Activated T-helper 2 cell treated with anti-CD3 and anti-CD28 coated beads, Interferon-gamma antibody, Interleukin-2, Interleukin-4, amounts not matched to agents 10 μg/mL and 5 μg/mL and 100 μg/mL, durations not matched to agents 14 hours and 24 hours and 36 hours (primary cell): ENCODE measurements at places on chromosomes 13 and 19. TPM values are rescaled to one million over a fixed set of nuclear protein-coding genes. Genes with fewer than 3 reads are reported as not detected.

DNA sequence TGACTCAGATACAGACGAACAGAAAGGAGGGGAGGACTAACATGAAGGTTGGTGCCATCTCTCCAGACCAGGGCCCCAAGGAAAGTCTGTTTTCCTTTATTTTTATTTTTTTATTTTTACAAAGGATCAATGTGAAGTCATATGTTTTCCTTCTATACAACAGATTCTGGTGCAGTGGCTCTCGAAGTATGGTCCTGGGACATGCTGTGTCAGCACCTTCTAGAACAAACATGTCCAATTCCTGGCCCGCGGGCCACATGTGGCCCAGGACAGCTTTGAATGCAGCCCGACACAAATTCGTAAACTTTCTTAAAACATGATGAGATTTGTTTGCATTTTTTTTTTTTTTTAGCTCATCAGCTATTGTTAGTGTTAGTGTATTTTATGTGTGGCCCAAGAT lies 174.7 kb downstream of the FLT1 start:
- DNase-seq: no peak

DNA sequence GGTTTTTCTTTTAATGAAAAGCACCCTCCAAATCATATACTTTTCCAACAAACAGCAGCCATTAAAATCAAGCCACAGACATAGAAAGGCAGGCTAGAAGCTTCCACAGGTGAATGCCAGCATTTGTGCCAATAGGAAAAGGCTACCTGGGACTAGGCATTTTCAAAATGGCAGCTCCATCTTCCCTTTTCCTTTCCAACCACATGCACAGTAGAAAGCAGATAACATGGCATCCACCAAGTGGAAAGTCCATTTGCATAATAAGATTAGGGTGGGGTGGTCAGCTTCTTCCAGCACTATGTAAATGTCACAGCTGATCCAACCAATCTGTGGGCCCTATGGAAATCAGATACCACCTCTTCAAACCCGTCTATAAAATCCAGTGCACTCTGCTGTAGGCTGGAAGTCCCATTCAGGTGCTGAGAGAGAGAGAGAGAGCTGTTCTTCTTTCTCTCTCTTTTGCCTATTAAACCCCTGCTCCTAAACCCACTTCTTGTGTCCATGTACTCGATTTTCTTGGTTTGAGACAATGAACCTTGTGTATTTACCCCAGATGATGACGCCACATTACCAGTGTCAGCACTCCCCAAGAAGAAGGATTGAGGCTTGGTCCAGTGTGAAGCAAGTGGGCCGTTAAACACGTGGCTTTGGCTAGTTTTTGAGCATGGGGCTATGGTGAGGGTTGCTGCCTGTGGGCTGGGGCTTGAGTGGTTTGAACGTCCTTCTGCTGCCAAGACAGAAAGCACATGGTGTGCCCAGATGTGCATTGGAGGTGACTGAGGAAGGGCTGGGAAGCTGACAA lies 24.2 kb upstream of the IGFL1 start:
- no peak for DNase-seq

GRCh38 chr13:23202383-23202782 lies 21.6 kb downstream of the SGCG start:
- no peak for DNase-seq

- no peak for DNase-seq
Measured at GRCh38 chr19:56612737-56613136, 17.6 kb downstream of the ZNF71 start.

DNA sequence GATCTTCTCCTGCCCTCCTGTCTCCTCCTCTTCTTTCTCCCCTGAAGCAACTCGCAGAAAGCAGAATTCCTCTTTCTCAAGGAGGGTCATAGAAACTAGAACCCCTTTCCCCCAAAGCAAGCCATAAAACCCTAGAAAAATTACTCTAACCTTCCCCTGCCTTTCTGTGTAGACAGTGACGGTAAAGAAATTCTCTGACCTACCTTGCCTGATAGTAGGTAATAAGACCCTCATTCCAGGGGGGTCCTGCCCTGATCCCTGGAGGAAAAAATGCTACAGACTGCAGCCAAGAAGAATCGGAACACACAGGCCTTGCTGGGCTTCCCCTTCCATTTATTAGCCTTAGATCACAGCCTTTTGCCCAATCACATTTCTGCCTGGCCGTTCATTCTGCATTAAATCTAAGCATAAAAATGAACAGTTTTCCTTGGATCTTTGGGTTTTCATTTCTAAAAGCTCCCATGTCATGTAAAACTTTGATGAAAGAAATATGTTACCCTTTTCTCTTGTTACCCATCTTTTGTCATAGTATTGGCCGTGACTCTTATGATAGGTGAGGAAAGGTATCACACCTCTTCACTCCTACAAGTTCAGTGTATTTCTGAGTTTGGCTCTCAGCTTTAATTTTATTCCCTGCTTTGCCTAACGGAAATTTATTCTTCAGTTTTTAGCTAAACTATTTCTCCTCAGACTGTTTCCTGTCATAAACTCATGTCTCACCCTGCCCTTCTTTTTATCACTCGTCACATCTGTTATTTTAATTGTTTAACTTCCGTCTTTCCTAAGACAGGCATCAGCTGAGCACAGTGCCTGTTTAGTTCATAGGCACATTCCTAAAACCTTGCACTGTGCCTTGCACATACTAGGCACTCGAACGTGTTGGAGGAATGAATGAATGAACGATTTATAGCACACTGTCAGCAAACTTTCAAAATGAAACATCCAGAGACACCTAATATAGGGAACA lies 20.4 kb upstream of the CPB2 start:
- no peak for DNase-seq

The ZNF738 gene
- total RNA-seq: 12.5 and 13.7 TPM in 2 replicates

The DIS3 gene
- total RNA-seq: 45.0 and 48.6 TPM in 2 replicates

GRCh38 chr13:113609616-113610015 lies 25.1 kb downstream of the TFDP1 start:
- DNase-seq: no peak

The KLK11 gene
- not detected in 2 replicates for total RNA-seq

DNA sequence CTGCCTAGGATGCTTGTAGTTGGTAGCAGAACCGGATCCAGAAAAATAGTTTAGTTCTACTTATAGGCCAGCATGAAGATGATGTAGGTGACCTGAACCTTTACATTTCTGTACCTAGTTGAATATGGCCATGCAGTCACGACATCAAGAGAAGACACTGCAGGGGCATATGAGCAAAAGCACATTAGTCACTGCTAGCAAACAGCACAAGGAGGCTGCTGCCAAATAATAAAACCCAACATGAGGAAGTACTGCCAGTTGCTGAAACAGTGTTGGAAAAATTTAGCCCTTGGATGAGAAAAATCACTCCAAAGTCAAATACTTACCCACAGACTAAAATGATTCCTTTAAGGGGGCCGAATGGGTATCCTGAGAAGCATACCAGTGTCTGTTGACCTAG lies 20.8 kb downstream of the ERICH6B start:
- no peak for DNase-seq

DNA sequence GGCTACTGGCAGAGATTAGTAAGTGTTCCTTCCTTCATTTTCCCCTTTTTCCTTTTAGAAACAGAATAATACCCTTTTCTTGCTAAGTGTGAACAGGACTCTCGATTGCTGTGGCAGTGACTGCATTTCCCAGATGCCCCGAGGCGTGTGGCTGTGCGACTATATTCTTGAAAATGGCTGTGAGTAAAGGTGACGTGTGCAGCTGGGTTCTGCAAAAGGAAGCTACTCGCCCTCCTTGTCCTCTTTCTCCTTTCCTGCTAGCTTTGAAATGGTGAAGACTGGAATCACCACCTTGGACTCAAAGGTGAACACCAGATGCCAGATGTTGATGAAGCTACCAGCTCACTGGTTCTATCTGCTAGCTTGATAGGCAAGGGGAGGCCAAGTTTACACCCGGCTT lies 121.4 kb downstream of the MIPEP start:
- DNase-seq: no peak

DNA sequence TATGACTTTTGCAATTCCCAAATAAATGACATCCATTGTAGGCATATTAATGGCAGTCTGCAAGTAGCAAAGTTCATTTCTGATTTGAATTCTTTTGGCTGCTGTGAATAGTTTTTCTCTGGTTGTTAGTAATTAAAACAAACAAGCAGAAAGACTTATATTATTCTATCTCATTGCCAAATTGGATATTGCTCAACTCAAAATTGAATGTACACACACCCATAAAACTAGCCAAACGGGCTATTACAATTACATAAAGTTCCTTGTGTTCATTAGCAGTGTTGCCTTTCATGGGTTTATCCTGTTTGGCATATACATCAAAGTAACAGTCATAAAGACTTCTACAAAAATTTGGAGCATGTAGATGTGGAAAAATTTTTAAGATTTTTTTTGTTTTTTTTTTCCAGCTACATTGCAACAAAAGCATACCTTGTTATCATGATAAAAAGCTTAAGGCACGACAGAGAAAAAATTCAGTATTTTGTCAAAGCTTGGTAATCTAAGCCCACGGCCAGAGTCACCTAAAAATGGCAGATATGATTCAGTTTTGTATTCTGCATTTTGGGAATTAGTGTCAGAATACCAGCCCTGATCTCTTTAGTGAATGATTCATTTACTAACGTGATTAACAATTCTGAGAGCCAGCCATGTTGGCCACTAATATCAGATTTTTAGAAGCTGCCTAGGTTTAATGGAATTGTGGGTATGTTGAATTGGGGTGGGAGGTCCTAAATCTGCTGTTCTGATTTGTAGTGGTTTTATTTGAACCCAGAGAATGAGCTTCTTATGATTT lies 108.4 kb downstream of the KLF5 start:
- no peak for DNase-seq

GRCh38 chr13:49627831-49628652 lies at the start of gene ARL11:
ARL11 (plus strand) TSS chr13:49628507; CDS start chr13:49630448, 1,941 bp downstream.
- peak; percentile 54 for DNase-seq

The C19orf18 gene
- total RNA-seq: 0.21 TPM in 1 of 2 replicates, not detected in the other

- no peak for DNase-seq
Measured at GRCh38 chr13:99935772-99936171, 35.8 kb downstream of the ZIC5 start.

The XRCC1 gene
- 27.3 and 27.5 TPM in 2 replicates for total RNA-seq

DNA sequence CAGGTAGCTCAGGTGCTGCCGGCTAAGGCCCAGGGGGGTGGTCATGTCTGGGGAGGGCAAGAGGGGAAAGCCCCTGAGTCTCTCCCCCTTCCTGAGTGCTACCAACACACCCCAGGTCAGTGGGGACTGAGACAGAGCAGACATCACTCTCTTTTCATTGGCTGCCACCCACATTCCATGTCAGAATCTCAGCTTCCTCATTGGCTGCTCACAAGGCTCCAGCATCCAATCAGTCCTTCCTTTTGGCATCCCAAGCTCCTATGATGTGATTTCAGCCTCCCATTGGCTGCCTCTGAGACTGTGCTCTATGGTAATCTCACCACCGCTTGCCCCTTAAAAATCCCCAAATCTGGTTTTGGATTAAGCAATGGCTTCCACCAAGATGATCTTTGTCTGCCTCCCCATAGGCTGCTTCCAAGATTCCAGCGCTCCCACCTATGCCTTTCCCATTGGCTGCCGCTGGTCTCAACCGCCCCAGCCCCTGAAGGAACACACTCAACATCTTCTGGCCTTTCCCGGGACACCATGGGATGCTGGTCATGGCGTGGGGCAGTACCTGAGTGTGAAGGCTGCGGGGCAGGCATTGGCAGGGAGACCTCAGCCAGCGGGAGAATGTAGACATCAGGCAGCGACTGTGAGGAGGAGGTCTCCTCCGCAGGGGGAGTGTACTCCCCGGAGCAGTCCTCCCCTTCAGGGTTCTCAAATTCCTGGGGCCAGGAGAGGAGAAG lies 2.0 kb downstream of the LMTK3 start:
- no peak for DNase-seq

GRCh38 chr13:38624822-38625221 lies 62.1 kb upstream of the FREM2 start:
- DNase-seq: no peak

The LSR gene
- total RNA-seq: 0.30 and 1.0 TPM in 2 replicates

The PSG5 gene
- total RNA-seq: not detected in 2 replicates

The DIRAS1 gene
- total RNA-seq: 0.28 and 0.39 TPM in 2 replicates

DNA sequence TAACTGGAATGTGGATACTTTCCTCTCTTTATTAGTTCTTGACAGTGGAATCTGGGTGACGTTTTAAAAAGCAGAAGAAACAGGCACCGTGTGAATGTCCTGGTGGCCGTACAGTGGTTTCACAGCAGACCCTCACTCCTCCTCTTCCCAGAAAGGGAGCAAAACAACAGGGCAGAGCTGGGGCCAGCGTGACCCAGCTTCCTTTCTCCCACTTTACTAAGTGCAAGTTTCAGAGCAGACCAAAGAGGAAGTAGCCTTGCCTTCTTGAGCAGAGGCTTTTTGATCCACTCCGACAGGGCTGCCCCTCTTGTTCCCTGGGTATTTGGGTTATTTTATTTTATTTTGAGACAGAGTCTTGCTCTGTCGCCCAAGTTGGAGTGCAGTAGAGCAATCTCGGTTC lies 19.6 kb upstream of the C19orf33 start:
- no peak for DNase-seq

- no peak for DNase-seq
Measured at GRCh38 chr19:52010674-52011073, 2.7 kb upstream of the ZNF615 start.

- DNase-seq: peak; percentile 18
Measured at GRCh38 chr19:29260477-29261317, 47.7 kb upstream of the UQCRFS1 start.

The TSPAN16 gene
- total RNA-seq: not detected in 2 replicates

GRCh38 chr13:30985637-30986205 lies 53.3 kb downstream of the TEX26 start:
- DNase-seq: no peak

DNA sequence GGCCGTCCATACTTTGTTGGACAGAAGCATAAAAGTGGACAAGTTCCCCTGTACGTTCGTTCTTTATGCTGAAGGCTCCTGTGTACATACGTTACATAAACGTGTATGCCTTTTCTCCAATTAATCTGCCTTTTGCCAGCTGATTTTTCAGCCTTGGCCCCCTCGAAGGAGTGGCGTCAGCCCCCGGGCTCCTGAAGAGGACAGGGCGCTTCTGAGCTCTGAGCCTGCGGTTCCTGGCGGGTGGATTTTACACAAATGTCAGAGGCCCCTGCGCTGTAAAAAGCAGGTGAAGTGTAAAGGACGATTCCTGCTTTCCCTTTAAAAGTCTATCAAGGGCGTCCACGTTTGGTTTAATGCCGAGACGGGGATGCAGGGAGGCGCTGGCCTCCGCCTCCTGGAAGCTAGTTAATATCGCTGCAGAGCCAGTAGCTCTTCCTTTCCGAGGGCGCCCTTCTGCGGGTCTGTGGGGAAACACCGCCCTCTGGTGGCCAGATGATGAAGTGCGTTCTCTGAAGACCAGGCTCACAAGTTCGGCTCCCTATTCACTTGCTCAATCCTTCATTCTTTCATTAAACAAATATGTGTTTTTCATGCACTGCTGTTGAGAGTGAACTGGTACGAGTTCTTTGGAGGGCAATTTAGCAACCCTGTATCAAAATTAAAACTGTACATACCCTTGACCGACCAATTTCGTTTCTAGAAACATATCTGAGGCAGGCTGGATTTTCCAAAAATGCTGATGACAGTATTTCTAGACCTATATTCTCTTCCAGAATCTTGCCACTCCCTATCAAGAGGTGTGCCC lies 62.0 kb downstream of the GPR12 start:
- peak; percentile 69 for DNase-seq

GRCh38 chr13:112130418-112130817 lies 63.5 kb downstream of the SOX1 start:
- no peak for DNase-seq

The CD33 gene
- total RNA-seq: 14.3 and 17.0 TPM in 2 replicates

- DNase-seq: no peak
Measured at GRCh38 chr19:28793391-28794168, 419.4 kb downstream of the UQCRFS1 start.

GRCh38 chr13:44837250-44837649 lies 152.0 kb downstream of the NUFIP1 start:
- DNase-seq: no peak
